Astrocyte of the spinal cord (primary cell): ENCODE measurements at places on chromosomes 16 and 17.
A peak's percentile ranks its signal among the peaks of the same experiment; 100 is the strongest.

DNA sequence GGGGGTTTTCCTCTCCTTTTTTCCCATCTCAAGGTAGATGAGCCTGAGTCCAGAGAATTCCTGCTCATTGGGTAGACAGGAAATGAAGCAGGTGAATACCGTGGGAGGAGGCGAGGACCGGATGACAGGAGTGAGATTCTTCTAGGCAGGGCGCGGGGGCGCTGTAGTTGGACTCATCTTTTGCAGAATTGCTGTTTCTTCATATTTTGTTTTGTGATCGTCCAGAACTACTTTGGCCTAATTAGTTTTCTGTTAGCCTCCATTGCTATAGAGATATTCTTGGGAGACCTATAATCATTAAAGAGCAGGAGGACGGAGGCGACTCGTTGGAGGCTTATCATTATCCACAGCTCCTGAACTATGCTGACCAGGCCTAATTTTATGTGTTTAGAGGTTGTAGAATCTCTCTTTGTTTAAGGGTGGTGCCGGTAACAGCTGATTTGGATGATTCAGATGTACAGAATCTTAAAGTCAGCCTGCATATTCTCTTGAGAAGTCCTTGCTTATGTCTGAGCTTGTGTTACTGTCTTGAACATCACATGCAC is 650 bp downstream of the ATP6V0A1 start:
- DNase-seq: peak; percentile 53

GRCh38 chr17:48633266-48633677 is 7.1 kb upstream of the HOXB9 start:
- no peak for DNase-seq

DNA sequence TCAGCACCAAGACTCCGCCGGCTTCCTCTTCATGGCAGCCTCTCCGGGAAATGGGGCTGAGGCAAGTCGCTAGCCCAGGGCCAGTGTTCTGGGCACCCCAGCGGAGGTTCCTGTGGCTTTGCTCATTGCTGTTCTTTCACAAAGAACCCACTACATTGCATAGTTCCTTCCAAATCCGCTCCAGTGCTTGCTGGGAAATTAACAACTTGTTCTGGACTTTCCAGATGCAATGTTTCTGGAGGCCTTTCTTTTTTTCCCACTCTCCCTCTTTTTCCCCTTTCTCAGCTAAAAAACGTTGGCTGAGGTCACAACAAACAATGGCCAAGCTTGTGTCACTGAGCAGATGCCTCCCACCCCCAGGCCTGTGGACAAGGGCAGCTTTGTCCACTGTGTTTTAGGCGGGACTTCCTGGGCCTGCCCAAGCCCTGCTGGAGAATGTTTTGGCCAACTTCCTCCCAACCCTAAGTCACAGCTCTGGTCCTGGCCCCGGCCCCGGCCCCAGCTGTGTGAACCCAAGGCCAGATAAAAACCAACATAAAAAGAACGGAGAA is 131.5 kb upstream of the RCVRN start:
- DNase-seq: no peak

GRCh38 chr16:79042886-79043285 is 557.7 kb downstream of the MAF start:
- no peak for DNase-seq

DNA sequence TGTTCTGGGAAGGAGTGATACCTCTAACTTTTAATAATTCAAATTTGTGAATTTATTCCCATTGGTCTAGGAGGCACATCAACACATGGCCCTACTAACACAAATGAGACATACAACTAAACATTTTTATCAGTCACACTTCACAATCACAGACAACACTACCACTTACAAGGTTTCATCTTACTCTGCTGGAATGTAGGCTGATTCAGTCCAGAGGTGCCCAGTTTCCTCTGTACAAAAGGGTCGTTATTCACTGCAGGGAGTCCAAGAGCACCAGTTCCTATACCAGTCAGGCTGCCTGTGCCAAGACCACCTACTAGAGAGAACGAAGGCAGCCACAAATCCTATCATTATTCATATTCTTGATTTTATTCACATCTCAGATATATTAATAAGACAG is 41.4 kb downstream of the SETD6 start:
- DNase-seq: peak; percentile 16

DNA sequence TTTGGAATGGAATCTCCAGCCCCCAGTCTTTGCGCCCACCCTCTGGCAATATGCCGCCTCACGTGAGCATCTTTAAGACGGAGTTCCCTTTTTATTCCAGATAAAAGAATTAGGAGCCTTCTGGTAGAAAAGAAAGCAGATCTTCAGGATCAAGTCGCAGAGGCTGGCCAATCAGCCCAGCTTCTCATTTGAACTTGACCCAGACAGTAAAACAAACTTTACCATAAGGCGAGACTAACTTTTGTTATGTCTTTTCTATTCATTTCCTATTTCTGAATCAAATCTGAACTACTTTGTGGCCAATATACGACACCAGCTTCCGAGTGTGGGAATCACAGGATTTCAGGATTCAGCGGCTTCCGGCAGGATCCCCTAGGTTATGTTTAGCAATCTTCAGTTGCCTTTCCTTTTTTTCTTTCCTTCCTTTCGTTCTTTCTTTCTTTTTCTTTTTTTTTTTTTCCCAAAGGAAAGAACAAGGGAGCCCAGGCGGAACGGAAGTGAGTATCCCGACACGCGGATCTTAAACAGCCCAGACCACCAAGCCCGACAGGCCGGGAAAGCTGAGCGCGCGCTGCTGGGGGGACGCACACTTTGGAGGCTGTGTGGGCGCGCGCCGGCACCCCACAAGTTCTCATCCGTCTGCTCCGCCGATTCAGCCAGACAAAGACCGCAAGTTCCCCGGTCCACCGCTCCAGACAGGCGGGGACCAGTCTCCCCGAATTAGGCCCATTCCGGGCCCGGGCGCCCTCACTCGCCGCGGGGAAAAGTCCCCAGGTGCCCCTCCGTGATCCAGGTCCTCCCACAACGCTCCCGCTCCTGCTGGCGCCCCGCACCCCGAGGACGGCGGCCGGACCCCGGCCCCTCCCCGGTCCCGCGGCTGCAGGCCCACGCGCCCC is 633 bp downstream of the TBC1D16 start:
- DNase-seq: peak; percentile 49

GRCh38 chr17:35879773-35880654 is at the start of gene CCL5:
Gene CCL5, minus strand, starts transcription at chr17:35880360.
- no peak for DNase-seq

GRCh38 chr17:48869821-48870318 is 22.7 kb upstream of the ATP5MC1 start:
- DNase-seq: no peak

DNA sequence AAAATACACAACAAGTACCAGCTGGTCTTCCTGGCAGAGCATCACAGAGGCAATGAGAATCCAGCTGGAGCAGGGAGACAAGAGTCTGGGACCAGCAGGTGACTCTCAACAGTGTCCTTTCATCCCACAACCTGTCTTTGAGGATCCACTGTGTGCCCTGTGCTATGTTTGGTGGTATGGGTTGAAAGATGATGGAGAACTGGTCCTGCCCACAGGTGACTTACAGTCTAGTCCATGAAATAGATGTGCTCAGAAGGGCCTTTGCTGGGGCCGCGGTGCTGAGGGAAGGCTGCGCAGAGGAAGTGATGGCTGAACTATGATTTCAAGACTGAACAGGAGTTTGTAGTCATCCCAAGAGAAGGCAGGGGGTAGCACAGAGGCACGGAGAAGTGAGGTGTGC is 17.9 kb downstream of the WNT3 start:
- no peak for DNase-seq

- peak; percentile 59 for DNase-seq
Measured at GRCh38 chr17:27980043-27980442, 62.4 kb upstream of the NLK start.

- no peak for DNase-seq
Measured at GRCh38 chr17:73548620-73549311, 95.5 kb downstream of the SDK2 start.

GRCh38 chr17:6110592-6110991 is 40.4 kb downstream of the WSCD1 start:
- peak; percentile 58 for DNase-seq

GRCh38 chr16:5634666-5635180 is 537.1 kb upstream of the EEF2KMT start:
- DNase-seq: no peak

GRCh38 chr16:81286190-81286589 is 28.6 kb upstream of the GAN start:
- DNase-seq: no peak

DNA sequence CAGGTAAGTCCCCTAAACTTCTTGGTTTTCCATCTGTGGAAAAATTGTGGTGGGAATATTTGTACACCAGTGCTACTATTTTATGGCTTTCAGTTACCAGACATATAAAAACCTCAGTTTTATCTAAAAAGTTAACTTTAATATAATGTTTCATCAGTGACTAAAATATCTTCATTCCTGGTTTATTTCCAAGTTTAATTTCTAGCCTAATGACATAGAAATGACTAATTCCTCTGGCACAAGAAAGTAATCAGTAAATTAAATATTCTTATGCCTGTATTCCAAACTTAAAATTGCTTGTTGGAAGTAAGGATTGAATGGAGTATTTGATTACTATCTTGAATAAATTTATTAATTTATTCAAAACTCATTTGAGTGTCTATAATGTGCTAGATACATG is 757.0 kb downstream of the CDH11 start:
- no peak for DNase-seq

GRCh38 chr17:39640591-39641031 is 3.7 kb downstream of the STARD3 start:
- no peak for DNase-seq

DNA sequence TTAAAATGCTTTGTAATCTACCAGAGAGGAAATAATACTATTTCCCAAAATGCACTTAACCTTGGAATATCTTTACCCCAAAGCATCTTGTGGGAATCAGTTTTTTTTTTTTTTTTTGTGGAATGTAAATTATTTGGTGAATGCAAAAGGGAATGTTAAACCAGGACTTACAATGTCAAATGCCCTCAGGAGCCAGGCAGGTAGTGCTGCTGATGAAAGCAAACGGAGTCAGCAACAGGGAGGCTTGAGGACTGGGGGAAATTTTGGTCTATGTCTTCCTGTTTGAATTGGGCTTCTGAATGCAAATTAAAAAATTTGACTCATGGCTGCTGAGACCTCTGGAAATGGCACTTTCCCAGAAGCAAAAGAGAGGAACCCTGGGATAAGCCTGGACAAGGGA is 96.5 kb upstream of the NLRP1 start:
- no peak for DNase-seq

DNA sequence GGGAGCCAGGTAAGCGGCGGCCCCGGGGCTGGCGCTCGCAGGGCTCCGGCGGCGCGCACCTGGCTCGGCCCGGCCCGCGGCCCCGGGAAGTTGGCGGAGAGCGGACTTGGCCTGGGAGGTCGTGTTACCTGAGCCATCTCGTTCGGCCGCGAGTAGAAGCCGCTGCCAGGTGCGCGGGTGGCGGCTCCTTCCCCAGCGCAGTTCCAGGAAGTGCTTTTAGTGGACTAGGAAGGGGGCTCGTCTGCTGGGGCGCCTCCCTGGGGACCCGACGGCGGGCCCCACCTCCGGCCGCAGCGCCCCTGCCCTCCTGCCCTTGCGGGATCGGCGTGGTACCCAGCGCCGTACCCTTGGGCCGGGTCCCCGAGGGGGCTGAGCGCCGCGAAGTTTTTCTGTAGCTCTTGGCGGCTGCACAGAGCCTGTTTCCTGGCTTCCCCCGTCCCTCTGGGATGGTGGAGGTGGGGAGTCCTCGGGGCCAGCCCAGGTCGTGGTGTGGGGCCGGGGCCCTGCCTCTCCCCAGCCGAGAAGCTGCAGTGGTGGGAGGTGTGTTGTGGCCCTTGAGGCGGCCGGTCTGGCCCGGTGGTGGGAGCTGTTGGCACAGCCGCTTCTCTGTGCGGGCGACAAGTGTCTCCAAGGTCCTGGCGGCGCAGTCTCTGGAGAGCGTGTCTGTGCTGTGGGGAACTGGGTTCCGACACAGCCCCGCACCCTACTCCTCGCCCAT is 96.9 kb downstream of the RAB11FIP4 start:
- no peak for DNase-seq

GRCh38 chr17:73423806-73424205 is 112.0 kb upstream of the CDC42EP4 start:
- no peak for DNase-seq

GRCh38 chr17:877630-878029 is 95.5 kb downstream of the MRM3 start:
- no peak for DNase-seq

DNA sequence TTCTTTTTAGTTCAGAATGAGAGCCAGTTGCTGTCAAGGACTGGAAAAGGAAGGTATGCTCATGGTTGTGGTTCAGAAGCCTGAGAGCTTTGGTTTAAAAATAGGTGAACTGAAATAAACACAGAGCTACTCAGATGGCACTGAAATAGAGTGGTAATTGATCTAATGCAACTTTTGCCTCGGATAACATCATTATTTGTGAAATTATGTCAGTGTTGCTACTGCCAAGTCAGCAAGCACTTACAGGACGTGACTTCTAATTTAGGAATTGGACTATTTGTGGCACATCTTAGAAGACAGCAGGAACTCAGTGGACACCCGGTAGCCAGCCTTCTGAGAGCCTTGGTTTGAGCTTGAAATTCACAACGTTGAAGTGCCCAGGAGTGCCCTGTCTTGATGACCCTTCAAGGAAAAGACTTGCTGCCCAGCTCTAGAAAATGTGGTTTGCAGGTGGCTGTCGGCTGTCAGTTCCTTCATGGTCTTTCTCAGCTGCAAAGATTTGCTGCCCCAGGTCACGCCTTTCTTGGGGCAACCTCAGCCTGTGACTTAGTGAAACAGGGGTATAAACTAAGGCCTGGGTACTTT is 42.0 kb upstream of the XYLT1 start:
- peak; percentile 36 for DNase-seq

- no peak for DNase-seq
Measured at GRCh38 chr17:16352667-16353316, 477 bp downstream of the CENPV start.

DNA sequence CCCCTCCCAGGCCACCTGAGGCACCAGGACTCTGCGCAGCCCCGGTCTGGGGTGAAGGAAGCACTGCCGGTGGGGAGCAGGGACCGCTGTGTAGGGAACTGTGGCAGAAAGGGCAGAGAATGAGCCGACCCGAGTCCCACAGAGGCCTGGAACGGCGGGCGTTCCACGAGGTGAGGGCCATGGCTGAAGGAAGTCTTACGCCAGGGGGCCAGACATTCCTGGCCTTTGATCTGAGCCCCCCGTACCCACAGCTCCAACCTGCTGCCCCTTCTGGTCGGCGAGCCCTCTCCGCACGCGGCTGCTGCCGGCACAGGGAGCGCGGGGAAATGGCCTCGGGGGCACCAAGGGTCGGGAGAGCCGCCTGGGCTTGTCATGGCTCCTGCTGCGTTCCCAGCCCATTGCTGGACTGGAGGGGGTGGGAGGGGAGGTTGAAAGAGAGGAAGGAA is 1.4 kb upstream of the WNT3 start:
- no peak for DNase-seq

DNA sequence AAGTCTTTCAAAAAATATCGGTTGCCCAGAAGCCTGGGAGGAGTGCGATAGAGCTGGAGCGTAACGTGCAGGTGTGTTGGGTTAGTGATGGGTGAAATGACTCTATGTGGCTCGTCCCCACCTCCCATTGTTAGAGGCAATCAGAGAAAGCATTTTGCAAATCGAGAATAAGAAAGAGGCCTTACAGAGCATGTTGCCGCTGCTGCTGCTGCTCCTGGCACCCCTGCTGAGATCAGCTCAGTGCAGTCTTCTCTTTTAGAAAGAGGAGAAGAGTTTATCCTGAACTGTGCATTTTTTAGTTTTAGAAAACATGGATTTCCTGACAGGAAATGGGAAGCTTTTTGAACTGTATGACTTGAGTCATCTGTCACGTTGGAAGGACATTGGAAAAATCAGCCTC is 774.5 kb upstream of the RBFOX1 start:
- no peak for DNase-seq

GRCh38 chr17:3896968-3897235 is 4.0 kb upstream of the CAMKK1 start:
- DNase-seq: no peak
